ENCODE measurements at places on chromosomes 2 and 18. TPM values are rescaled to one million over a fixed set of nuclear protein-coding genes. Genes with fewer than 3 reads are reported as not detected.

DNA sequence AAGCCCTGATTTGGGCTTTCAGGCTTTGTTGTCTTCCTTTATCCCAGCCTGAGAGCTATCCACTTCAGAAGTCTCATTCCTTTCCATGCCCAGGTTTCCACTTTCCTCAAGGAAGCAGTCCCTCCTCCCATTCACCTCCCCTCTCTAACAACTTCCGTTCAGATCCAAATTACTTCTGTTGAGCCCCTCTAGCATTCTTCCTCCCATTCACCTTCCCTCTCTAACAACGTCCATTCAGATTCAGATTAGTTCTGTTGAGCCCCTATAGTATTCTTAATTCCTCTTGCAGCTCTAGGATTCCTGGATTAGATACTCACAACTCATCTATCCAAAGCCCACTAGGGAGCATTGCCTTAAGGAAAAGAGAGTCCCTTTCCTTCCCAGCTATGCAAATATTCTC lies 216.8 kb downstream of the RAD51AP2 start:
- DNase-seq: no peak

GRCh38 chr2:178392215-178392614 lies 58.8 kb downstream of the PRKRA start:
- DNase-seq: no peak

GRCh38 chr2:28366149-28366495 lies 26.5 kb upstream of the FOSL2 start:
- DNase-seq: no peak

- DNase-seq: no peak
Observed at GRCh38 chr2:230472621-230473018, 56.6 kb downstream of the SP100 start.

ACAA2 gene
- total RNA-seq: 152 TPM

CCDC142 gene
- total RNA-seq: 12.1 TPM

RAB11FIP5 gene
- 13.5 TPM for total RNA-seq

CCDC85A gene
- not detected for total RNA-seq

CNGA3 gene
- total RNA-seq: not detected
